ENCODE measurements at places on chromosomes 12 and 14. TPM values are rescaled to one million over a fixed set of nuclear protein-coding genes. Genes with fewer than 3 reads are reported as not detected.
A peak's percentile ranks its signal among the peaks of the same experiment; 100 is the strongest.

PRIMA1 gene
- total RNA-seq: not detected

- no peak for DNase-seq
These were observed 59.7 kb downstream of the FUT8 start for GRCh38 chr14:65472189-65472588.

GRCh38 chr12:9864913-9865675, 4.1 kb downstream of the CLEC2B start:
- no peak for DNase-seq

PTPRB gene
- 6.5 TPM for total RNA-seq

OTOGL gene
- 0.28 TPM for total RNA-seq

- no peak for DNase-seq
These were observed 64.4 kb downstream of the RGS6 start for GRCh38 chr14:71996610-71997009.

- DNase-seq: no peak
These were observed 924.1 kb upstream of the TMEM132C start for GRCh38 chr12:127342861-127343260.

GRCh38 chr12:46523863-46524770, 151.5 kb upstream of the SLC38A2 start:
- peak; percentile 100 for DNase-seq

FAIM2 gene
- 0.83 TPM for total RNA-seq

PMCH gene
- not detected for total RNA-seq

GRCh38 chr12:53267306-53267998, 647 bp upstream of the ESPL1 start:
- DNase-seq: no peak

DNA sequence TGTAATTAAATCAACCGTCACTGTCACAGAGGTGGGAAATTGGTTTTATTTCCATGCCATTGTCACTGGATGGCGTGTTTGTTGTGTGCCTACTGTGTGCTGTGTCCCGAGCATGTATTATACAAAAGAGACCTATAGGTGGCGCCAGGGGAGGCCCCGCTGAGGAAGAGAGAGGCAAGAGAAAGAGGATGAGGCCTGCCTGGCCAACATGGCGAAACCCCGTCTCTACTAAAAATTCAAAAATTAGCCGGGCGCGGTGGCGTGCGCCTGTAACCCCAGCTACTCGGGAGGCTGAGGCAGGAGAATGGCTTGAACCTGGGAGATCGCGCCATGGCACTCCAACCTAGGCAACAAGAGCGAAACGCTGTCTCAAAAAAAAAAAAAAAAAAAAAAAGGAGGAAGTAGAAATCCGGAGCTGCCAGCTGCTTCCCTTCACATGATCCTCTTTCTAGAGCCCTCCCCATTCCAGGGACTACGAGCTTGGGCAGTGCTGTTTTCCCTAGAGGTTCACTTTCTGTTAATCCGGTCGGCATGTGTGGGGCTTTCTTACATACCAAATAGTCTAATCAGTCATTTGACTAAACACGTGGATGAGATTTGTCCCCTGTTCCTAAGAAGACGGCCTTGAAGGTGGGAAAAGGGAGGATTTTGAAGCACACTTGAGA, 6.4 kb upstream of the CCDC175 start:
- DNase-seq: no peak

GRCh38 chr12:1572731-1573130, 21.6 kb downstream of the FBXL14 start:
- DNase-seq: no peak
